ENCODE measurements at places on chromosomes 4 and X. TPM values are rescaled to one million over a fixed set of nuclear protein-coding genes. Genes with fewer than 3 reads are reported as not detected.
A peak's percentile ranks its signal among the peaks of the same experiment; 100 is the strongest.

The TNMD gene
- not detected for total RNA-seq

- no peaks in the 10 kb centered on the region for H3K4me1 ChIP-seq
- no peak for DNase-seq
- no peaks in the 10 kb centered on the region for H3K27me3 ChIP-seq
- no peaks in the 10 kb centered on the region for H3K36me3 ChIP-seq
- H3K27ac ChIP-seq = no peak overlapping the region
- H3K4me3 ChIP-seq = no peak overlapping the region
Observed at GRCh38 chr4:67452100-67452845, 93.0 kb downstream of the CENPC start.

- no peak for DNase-seq
- H3K4me3 ChIP-seq = no peak overlapping the region
- no peaks in the 10 kb centered on the region for H3K27me3 ChIP-seq
- no peaks in the 10 kb centered on the region for H3K4me1 ChIP-seq
Observed at GRCh38 chrX:10800796-10801195, 180.4 kb upstream of the MID1 start.

- H3K27ac ChIP-seq = no peak overlapping the region
- no peaks in the 10 kb centered on the region for H3K4me1 ChIP-seq
- DNase-seq = no peak
Observed at GRCh38 chr4:122229857-122230256, 77.7 kb downstream of the BLTP1 start.

DNA sequence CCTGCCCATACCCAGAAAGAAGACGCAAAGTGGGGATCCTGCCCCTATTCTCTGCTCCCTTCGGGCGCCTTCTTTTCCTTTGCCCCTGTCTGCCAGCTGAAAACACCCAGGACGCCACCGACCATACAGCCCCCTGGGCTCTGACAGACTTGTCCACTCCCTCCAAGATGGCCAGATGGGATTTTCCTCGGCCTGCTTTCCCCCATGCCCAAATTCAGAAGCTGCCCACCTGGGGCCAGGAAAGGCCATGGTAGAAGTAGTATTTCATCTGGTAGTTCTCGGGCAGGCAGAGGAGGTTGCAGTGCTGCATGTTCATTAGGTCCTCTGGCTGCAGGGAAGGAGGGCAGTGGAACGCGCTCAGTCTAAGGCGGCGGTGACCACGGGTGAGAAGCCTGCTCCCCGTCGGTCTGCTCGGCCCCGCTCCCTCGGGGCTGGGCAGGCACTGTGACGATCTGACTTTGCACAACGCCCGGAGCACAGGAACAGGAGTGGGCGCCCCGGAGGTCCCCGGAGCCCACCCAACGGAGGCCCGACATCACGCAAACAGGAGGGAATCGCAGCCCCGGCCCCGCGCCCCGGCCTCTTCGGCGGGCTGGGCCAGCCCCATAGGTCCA, 582 bp downstream of the NAA10 start:
- peak; percentile 50 for DNase-seq
- no peaks in the 10 kb centered on the region for H3K27me3 ChIP-seq
- H3K36me3 ChIP-seq = peaks cover 21% of the 10 kb centered on the region
- peaks cover 4% of the 10 kb centered on the region for H3K4me1 ChIP-seq
- peak overlapping the region; percentile 66 for H3K27ac ChIP-seq
- H3K4me3 ChIP-seq = peak overlapping the region; percentile 49

- no peaks in the 10 kb centered on the region for H3K36me3 ChIP-seq
- no peaks in the 10 kb centered on the region for H3K4me1 ChIP-seq
- peak within 1 kb of the TSS; percentile 44 for H3K4me3 ChIP-seq
- peak within 1 kb of the TSS; percentile 68 for H3K27ac ChIP-seq
- H3K27me3 ChIP-seq = no peaks in the 10 kb centered on the region
Observed at GRCh38 chr4:73869130-73870055, at the start of gene CXCL1. TSS of gene CXCL1 (plus strand) at chr4:73869393. CDS start at chr4:73869471, 78 bp downstream.

DNA sequence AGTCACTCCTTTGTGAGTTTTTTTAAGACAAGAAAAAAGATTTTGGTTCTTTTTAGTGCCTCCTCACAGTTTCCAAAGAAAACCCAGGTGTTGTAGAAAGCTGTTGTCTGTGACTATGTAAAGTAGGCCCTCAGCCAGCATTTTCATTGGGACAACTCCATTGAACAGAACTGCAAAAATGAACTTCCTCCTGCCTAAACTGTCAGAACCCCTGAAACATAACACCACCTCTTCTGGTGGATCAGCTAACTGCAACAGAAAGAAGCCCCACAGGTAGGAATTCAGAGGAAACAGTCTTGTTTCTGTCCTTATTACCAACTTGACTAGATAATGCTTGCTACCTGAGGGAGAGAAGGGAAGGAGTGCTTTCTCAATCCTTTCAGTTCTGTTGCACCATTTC, 3.4 kb upstream of the ATP11C start:
- no peak overlapping the region for H3K4me3 ChIP-seq
- DNase-seq = no peak
- no peaks in the 10 kb centered on the region for H3K27me3 ChIP-seq
- H3K27ac ChIP-seq = no peak overlapping the region
- H3K4me1 ChIP-seq = no peaks in the 10 kb centered on the region

The GLRA3 gene
- 1.7 TPM for total RNA-seq

- peaks cover 36% of the 10 kb centered on the region for H3K36me3 ChIP-seq
- no peak overlapping the region for H3K27ac ChIP-seq
- no peak for DNase-seq
- H3K4me3 ChIP-seq = no peak overlapping the region
- H3K27me3 ChIP-seq = no peaks in the 10 kb centered on the region
Observed at GRCh38 chr4:39472396-39472795, 13.5 kb downstream of the LIAS start.

Data from Peyer's patch (tissue), 4 donors.